ENCODE measurements at places on chromosomes 3 and 15.

GRCh38 chr3:79162653-79163052 is 605.1 kb downstream of the ROBO1 start:
- no peak for DNase-seq

GRCh38 chr15:83578691-83579090 is 75.2 kb upstream of the ADAMTSL3 start:
- no peak for DNase-seq

- DNase-seq = no peak
Observed at GRCh38 chr3:196175722-196176121, 35.5 kb downstream of the ZDHHC19 start.

GRCh38 chr3:71551311-71551919 is 32.1 kb downstream of the FOXP1 start:
- DNase-seq = no peak

DNA sequence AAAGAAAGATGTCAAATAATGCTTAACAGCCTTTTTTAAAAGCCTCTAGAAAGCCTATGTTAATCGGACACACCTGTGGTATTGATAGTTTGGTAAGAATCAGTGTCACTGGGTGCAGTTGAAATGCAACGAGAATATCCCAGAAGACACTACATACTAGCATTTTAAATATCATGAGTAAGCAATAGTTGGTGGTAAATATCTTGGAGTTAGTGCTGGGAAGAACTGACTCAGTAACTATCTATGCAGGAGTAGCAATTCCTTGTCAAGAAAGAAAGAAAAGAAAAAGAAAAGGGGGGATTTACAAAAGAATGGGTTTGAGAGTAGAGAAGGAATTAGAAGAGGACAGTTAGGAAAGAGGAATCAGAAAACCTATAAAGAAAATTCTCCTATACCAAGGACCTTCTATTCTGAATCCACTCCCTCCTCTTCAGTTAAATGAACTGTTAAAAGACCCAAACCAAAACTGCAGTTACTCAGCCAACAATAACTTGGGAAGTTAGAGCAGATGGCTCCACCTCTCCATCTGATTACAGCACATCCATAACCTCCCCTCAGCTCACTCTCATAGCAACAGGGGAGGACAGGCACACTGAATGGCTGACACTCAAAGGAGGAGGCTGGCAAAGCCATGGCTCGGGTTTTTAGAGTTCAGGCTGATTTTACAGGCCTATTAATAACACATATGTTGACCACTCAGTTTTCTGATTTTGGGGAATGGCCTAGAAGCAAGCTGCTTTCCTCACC is 207.6 kb upstream of the MDFIC2 start:
- no peak for DNase-seq

DNA sequence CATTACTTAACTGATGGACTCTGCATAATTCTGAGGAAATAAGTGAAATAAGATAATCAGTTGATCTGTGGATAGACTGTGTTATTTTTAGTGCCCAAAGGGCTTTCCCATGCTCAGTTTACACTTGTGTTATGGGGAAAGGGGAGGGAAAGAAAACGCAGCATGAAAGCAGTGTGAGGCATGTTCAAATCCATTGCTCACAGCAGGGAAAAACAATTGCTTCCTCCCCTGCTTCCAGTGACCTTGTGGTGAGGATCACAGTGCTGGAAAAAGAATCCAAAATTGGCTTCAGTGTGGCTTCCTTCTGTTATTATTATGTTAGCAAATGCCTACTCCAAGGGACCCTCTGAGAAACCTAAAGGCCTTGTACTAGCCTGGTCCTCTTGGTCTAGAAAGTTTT is 285.1 kb upstream of the CDIN1 start:
- DNase-seq = no peak

GRCh38 chr3:8658306-8659212 is 14.0 kb upstream of the SSUH2 start:
- no peak for DNase-seq

DNA sequence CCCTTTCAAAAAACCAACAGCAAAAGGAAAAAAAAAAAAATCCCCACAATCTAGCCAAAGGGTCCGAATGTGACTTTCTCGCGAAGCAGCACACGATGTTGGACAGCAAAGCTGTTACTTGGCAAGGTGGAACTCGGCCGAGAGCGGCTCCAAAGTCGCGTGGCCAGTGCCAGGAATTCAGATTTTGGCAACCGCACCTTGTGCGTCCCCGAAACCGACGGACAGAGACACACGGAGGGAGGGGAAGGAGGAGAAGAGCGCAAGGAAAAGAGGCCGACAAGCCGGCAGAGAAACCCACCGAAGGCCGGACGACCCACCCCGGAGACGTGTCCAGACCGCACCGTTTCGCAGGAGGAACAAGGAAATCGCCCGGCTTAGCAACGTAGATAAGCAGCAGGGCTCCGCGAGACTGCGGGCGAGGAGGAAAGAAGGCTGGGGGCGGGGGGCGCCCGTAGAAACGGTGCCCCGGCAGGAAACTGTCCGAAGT is 517.3 kb downstream of the MECOM start:
- peak; percentile 77 for DNase-seq

- DNase-seq = no peak
Observed at GRCh38 chr3:183279371-183279770, 26.3 kb downstream of the B3GNT5 start.

- DNase-seq = no peak
Observed at GRCh38 chr3:4351164-4351855, 48.1 kb downstream of the SETMAR start.

DNA sequence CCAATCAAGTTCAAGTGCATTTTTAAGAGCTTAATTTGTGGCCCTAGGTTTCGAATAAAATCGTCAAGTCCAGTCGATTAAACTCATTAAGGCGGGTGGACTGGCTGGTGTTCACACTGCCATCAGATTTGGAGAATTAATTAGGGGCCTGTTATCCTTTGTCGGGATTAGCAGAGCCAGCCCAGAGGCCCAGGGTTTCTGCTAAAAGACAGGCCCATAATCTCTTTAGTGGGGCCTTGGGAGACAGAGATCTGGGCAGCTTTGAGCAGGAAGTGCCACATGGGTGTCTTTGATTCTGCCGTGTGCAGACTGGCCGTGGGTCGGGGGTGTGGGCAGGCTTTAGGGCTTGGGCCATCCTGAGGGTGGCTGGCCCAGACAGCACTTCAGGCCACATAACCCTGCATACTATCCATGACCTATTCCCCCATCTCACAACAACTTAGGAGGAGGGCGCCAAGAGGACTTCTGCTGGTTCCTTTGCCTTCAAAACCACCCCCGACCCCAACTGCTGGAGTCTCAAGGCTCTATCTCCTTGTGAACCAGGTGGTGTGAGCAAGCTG is 94.7 kb downstream of the PLXNA1 start:
- no peak for DNase-seq
